ENCODE measurements at places on chromosomes 11 and 22.

DNA sequence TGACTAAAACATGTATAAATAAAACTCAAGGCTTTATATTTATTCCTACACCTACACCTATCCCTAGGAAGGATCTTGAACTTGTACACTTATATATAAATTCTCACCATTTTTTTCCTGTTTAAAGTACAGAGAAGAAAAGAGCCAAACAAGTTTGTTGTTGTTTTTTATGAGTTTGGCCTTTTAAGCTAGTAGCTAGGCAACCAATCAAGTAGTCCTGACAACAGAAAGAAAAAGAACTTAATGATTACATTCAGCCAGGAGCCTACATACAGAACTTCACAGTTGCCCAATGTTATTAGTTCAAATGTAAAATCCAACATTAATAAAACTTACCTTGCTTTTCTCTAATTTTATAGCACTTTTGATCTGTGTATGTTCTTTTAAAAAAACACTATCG, 316.2 kb downstream of the SOX6 start:
- no peak for DNase-seq

DNA sequence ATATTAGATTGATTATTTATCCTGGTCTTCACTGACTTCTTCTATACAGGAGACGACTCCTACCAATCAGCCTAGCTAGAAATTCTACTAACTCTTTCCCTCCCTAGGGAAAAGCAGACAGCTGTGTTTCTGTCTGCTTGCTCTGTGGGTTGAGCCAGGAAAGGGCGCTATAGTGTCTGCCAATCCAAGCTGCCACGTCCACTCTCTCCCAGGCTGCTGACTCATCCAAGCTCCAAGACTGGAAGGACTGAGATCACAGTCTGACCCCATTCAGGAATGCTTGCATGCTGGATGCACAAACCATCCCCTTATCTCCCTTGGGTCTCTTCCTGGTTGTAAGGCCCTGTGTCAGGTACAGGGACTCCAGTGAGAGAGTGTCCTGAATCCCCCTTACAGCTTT, 955.6 kb downstream of the OPCML start:
- DNase-seq, result no peak

- no peak for DNase-seq
These were observed 31.2 kb downstream of the KMT5B start for GRCh38 chr11:68181719-68182451.

DNA sequence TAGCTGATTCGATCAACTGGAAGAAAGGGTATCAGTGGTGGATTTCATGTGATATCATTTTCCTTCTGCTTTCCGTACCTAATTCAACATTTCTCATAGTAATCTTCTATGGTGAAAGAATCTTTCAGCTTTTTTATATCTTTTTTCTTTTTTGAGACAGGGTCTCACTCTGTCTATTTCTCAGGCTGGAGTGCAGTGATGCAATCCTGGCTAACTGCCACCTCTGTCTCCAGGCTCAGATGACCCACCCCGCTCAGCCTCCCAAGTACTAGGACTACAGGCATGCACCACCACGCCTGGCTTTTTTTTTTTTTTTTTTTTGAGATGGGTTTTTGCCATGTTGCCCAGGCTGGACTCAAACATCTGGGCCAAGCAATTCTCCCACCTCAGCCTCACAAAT, 18.6 kb upstream of the CHORDC1 start:
- DNase-seq, result no peak

DNA sequence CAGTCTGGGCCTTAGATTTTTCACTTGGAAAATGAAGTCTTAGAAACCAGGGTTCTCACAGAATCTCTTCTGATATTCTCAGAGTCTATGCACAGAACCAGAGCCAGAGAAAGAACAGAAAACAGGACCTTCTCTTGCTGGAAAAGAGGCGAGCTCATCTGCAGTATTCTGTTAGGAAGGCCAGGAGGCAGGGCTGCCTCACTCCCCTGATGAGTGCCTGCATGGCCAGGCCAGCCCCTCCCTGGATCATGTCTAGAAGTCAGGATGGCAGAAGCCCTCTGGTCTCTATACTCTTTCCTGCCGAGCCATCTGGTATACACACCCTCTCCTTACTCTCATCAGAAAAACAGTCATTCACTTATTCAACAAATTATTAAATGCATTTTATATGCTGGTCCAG, 723 bp downstream of the OR51M1 start:
- DNase-seq, result no peak

GRCh38 chr11:2592559-2593392, 107.0 kb downstream of the KCNQ1OT1 start:
- no peak for DNase-seq

DNA sequence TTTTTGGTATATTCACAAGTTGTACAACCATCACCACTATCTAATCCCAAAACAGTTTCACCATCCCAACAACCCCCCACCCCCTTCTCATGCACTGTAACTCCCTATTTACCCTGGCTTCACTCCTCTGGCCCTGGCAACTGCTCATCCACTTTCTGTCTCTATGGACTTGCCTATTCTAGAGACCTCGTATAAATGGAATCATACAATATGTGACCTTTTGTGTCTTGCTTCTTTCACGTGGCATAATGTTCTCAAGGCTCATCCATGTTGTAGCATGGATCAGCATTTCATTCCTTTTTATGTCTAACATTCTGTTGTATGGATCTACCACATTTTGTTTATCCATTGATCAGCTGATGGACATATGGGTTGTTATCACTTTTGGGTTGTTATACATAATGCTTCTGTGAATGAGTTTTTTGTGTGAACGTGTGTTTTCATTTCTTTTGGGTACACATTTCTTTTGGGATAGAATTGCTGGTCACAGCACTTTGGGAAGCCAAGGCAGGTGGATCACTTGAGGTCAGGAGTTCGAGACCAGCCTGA, 46.1 kb downstream of the GDPD5 start:
- no peak for DNase-seq

DNA sequence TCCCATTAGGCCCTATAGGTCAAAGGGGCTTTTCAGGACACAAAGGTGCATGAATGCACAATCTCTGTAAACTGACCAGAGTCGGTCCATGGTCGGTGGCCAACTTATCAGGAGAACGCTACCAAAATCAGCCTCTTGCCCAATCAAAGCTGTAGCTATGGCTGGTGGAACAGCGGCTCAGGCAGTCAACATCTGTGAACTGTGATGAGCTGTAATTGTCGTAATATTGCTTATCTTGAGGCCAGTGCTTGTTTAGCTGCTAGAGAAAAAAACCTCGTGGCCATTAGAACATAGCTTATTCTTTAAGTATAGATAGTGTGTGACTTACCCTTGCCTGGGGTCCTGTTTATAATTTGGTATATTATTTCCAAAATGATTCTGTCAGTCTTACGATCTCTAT, 14.4 kb upstream of the CHST1 start:
- DNase-seq, result no peak

DNA sequence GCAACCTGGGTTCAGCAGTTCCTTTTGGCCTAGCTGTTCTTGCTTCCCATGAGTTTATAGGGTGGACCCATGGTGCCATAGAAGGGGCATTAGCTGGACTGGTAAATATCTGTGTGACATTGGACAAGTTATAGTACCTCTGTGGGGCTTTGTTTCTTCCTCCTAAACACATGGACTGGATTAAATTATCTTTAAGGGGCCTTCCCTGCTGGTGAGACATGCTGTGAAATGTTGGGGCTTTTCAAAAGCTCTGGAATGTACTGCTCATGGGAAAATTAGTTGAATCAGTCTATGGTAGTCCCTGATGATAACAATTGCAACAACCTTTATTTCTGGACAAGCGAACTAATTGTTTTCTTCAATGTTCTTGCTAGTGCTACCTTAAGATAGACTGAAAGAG, 276.2 kb downstream of the BLID start:
- no peak for DNase-seq

DNA sequence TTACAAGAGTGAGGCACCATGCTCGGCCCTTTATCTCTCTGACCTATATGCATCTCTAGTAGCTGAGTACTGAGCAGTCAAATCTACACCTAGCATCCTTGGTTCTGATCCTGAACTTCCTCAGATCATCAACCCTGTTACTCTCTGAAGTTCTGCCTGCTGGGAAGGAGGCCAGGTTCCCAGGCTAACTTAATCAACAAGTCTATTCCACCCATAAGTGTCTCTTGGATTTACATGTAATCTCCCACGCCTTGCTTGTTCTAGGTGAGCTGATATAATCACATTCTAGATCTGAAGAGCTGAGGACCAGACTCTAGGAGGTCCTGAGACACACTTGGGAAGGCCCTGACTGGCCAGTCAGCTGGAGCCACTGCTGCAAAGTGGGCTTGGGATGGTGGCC, 22.1 kb downstream of the CABP7 start:
- no peak for DNase-seq

GRCh38 chr11:1499899-1500298, 13.3 kb upstream of the MOB2 start:
- DNase-seq, result no peak

DNA sequence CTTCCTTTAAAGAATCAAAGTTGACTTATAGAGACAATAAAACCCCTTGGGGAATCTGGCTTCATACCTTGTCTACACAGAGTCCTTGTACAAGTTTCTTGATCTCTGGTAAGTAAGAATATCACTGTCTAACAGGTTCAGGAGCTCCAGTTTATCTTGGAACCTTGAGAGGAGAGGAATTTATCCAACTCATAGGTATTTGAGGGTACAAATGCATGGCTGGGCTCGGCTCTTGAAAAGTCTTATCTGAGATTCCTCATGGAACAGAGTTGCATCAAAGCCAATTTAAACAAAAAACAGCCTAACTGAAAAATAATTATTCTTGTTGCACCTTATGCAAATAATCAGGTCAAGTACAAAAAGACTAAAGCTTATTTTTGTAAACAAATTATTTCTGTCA, 33.4 kb downstream of the CARD18 start:
- DNase-seq, result no peak

DNA sequence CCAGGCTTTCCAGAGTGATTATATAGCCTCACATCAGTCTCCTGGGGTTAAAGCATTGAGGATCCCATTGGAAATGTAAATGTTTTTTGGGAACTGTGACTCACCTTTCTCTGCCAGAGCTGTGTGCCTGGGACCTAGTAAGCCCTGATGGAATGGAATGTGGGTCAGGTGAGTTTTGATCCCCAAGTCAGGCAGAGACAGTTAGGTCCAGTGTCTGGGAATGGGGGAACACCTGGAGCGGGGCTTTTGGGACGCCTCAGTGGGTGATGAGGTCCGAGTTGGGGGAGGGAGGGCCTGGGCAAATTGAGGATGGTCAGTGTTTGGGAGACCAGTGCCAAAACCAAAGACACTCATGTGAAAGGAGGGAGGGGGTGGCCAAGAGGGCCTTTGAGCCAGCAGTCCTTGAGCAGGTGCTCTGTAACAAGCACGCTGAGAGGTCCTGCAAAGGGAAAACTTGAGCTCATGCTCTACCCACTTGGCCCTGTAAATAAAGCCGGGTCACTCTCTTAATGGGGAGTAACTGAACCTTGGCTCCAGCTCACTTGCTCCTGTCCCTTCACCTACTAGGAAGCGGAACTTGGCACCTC, 104.7 kb downstream of the NAV2 start:
- DNase-seq, result no peak

GRCh38 chr11:10514202-10514601, 26.8 kb downstream of the RNF141 start:
- DNase-seq, result no peak

- no peak for DNase-seq
These were observed 55.8 kb downstream of the CD6 start for GRCh38 chr11:61027141-61027840.

- no peak for DNase-seq
These were observed 98.2 kb upstream of the PRR5 start for GRCh38 chr22:44603767-44604166.

DNA sequence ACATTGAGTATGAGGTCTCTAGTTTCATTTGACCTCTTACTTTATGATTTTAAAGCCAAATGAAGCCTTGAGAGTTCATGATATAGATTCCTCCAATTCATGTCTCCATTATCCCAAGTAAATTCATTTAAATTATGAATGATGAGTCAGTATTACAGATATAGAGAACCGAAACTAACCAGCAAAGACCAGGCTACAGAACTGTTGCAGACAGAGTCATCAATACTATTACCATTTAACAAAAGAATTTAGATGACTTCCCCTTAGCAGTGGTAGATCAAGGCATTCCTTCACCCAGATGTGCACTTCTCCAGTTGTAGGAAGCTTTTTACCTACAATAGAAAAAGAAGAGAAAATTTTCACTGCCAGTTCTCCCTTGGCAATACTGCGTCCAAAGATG, 11.8 kb upstream of the CCDC89 start:
- DNase-seq, result no peak

DNA sequence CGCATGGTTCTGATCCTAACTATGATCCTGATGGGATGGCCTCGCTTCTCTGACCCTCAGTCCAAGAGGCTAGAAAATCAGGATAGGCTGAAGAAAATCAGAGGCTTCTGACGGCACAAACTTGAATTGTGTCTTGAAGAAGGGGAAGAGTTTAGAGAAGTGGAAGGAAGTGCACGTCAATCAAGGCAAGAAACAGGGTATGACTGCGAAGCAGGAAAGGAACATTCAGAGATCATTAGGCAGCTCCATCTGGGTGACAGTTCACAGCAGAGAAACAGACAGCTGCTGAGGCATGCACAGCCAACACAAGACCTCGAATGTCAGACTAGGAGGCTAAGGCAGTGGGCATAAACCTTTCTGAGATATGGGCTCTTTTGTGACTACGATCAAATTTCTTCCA, 29.3 kb downstream of the CLPB start:
- DNase-seq, result no peak

DNA sequence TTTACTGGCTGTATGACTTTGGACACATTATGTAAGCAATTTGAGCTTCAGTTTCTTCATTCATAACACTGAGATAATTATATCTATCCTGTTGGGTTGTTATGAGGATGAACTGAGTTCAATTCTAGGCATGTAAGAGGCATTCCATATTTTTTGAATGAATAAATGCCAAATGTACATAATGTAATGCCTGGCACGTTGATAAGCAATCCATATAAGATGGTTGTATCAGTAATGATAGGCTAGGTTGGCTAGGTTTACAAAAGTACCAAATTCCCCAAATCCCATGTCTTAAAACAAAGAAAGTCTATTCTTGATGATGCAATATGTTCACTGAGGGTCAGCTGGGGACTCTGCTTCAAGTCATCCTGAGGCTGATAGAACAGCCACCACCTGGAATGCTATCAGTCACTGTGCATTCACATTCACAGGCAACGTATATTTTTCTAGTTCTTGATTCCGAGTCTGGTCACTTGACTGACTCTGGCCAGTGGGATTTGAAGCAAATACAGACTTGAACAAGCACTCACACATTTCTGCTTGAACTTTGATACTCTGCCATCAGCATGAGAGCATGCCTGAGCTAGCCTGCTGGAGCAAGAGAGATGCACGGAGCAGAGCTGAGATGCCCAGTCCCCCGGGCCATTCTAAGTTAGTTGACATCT, 104.0 kb upstream of the TIMP3 start:
- no peak for DNase-seq

- DNase-seq, result no peak
These were observed 4.3 kb downstream of the CD59 start for GRCh38 chr11:33731723-33732531.

- DNase-seq, result no peak
These were observed 875.8 kb downstream of the BRD1 start for GRCh38 chr22:48951836-48952235.

- no peak for DNase-seq
These were observed 61.0 kb downstream of the RPS6KA4 start for GRCh38 chr11:64419818-64420485.

Measured in activated CD4-positive, CD25-positive, alpha-beta regulatory T cell (primary cell).